ENCODE measurements at places on chromosomes 3 and 15. TPM values are rescaled to one million over a fixed set of nuclear protein-coding genes. Genes with fewer than 3 reads are reported as not detected.
A peak's percentile ranks its signal among the peaks of the same experiment; 100 is the strongest.

Gene ZNF80
- total RNA-seq, result not detected

Gene GPR62
- total RNA-seq, result 0.30 TPM

Gene XRN1
- 44.9 TPM for total RNA-seq

Gene CCR4
- total RNA-seq, result 0.10 TPM

Gene C3orf22
- total RNA-seq, result not detected

GRCh38 chr3:132749786-132750185 lies 27.6 kb upstream of the NPHP3 start:
- DNase-seq, result no peak

DNA sequence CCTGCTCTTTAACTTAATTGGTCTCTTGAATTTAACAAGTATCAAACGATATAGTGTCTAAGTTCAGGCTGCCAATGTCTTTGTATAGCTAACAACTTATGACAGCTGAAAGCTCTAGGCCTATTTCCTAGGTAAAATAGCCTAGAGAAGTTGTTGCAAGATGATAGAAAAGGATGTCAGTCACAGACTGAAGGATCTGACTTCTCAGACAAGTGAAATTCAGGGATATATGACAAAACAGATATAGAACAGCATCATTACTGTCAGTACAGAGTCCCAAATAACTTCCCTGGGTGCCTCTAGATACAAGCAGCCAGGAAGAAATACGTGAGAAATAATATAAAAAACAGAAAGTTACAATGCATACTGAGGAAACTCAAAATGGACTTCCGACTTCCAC lies 26.7 kb downstream of the C3orf70 start:
- DNase-seq, result no peak

DNA sequence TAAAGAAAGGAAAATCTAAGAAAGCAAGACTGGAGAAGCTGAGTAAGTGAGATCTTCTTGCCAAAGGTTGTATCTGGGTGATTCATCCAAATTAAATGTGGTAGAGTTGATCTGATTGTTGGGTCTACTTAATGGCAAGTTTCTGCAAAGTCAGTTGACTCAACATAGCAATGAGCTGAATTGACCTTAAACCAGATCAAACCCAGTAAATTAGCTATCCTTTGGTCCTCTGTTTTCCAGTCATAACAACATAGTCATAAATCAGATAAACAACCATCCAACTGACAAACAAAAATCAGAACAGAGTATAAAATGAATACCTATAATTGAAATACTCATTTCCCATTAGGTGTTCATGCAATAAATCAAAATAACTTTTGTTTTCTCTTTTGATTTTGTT lies 142.6 kb upstream of the CFAP20DC start:
- no peak for DNase-seq

DNA sequence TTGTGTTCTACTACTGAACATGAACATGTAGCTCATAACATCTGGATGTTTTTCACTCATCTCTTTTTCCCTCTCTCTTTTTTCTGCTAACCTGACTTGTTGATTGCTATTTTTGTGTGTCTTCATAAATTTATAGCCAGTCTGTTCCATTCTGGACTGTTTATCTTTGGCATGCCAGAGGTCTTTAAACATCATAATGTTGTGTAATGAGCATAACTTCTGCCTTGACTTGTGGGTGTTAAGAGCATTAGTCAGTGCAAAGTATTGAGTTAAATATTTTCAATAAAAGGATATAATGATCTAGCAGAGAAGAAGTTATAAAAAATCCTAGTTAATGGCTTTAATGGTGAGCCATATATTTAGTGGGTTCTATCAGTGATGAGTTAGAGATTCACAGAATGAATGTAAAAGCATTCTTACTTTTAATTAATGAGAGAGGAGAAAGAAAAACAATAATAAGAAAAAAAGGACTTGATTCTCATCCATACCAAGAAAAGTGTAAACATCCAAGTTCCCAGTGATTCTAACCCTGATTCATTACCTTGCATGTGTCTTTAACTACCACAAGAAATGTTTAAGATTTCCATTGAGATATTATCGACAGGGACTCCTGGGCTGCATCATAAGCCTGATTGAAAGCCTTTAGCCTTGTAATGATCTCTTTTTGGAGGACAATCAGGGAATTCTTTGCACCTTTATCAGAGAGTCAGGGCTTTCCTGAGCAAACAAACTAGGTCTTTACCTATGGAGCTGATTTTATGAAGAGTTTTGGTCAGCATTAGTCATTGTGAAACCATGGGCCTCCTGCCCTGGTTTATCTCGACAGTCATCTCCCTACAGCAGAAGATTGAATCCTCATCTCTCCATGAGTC lies 22.9 kb downstream of the MITF start:
- no peak for DNase-seq

DNA sequence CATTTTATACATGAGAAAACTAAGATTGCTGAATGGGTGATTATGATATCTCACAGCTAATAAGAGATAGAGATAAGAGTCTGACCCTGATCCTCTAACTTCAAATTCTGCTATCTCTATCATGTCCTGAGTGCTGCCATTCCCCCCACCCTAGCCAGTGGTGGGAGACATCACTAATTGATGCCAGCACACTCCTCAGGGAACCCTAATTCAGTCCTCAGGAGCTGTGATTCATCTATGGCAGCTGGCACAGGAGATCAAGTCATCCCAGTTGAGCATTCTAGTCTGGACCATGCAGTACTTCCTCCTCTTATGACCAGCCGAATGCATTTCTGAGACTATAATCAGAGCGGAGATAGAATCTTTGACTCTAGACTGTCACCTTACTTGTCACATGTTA lies 71.9 kb downstream of the SYNM start:
- no peak for DNase-seq

- no peak for DNase-seq
These were observed 1001.0 kb downstream of the FHIT start for GRCh38 chr3:60250206-60250605.

- DNase-seq, result no peak
These were observed 89.1 kb upstream of the ALCAM start for GRCh38 chr3:105277656-105278055.

- DNase-seq, result peak; percentile 79
These were observed 451.1 kb upstream of the KCNMB2 start for GRCh38 chr3:178084938-178085816.

GRCh38 chr15:55897560-55898336 lies 95.7 kb downstream of the NEDD4 start:
- DNase-seq, result peak; percentile 46
